Choroid plexus epithelial cell (primary cell): ENCODE measurements at places on chromosomes 6 and 20.

DNA sequence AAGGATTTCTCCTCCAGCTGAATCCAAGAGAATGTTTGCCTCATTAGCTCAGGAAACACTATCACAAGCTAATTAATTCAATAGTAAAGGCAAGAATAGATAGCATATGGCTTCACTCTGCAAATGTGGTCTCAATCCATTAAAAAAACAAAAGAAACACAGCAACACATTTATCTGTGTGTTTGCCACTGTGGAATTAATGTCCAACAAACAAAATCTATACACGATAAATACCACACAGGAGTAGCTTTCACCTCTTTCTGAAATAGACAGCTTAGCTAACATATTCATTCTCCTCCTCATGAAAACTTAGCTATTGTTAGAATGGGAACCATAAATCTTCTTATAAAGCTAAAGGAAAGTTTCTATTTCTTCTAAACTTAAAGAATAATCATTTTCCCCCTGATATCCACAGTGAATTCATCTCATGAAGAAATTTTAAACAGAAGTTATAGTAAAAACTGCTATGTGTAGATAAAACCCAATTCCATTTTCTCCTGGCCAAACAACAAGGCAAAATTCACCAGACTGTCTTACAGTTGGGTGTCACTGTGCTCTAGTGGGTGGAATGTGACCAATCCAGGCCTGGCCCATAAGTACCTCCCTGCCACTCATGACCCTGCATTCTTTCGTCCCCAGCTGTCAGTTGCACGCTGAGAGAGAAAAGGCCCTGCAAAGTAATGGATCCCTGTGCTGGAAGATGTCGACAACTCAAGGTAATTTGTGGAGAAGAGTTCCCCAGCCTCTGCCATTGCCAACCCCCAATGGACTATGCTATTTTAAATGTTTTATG is 92.9 kb upstream of the NRSN1 start:
- DNase-seq = no peak

GRCh38 chr6:64815718-64816117 is 891.3 kb downstream of the EYS start:
- peak; percentile 70 for DNase-seq

GRCh38 chr20:5642155-5642981 is 107.8 kb upstream of the SHLD1 start:
- DNase-seq = peak; percentile 56

DNA sequence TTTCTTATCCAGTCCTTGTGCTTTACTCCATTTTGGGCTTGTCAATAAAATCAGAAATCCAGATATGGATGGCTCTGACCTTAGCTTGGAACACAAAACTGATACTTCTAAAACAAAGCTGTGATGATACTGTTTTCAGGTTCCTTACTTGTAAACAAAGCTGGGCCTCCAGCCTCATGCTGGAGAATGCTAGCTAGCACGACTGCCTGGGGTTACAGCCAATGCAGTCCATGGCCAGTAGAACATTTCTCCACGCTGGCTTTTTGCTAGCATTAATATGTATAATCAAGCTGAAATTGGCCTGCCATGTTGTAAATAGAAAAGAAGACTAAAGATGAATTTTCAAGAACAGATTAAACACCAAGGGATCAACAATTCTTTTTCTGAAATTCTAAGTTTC is 63.9 kb downstream of the MTHFD1L start:
- peak; percentile 28 for DNase-seq

DNA sequence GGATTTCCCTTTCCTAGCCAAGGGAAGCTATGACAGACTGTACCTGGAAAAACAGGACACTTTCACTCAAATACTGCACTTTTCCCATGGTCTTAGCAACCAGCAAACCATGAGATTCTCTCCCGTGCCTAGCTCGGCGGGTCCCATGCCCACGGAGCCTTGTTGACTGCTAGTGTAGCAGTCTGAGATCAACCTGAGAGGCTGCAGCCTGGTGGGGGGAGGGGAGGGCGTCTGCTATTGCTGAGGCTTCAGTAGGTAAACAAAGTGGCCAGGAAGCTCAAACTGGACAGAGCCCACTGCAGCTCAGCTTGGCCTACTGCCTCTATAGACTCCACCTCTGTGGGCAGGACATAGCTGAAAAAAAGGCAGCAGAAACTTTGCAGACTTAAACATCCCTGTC is 61.8 kb downstream of the EPM2A start:
- no peak for DNase-seq
